ENCODE measurements at places on chromosomes 3 and 15.
A peak's percentile ranks its signal among the peaks of the same experiment; 100 is the strongest.

DNA sequence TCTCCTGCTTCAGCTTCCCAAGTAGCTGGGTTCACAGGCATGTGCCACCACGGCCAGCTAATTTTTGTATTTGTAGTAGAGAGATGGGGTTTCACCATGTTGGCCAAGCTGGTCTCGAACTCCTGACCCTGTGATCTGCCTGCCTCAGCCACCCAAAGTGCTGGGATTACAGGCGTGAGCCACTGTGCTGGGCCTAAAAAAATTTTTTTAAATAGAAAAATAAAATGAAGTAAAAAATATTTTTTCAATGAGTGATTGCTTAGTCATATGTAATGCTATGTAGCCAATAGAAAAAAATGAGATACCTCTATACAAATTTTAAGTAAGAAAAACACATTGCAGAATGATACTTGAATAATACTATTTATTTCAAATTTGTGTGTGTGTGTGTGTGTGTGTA, 27.9 kb upstream of the SLC30A4 start:
- no peak for DNase-seq

DNA sequence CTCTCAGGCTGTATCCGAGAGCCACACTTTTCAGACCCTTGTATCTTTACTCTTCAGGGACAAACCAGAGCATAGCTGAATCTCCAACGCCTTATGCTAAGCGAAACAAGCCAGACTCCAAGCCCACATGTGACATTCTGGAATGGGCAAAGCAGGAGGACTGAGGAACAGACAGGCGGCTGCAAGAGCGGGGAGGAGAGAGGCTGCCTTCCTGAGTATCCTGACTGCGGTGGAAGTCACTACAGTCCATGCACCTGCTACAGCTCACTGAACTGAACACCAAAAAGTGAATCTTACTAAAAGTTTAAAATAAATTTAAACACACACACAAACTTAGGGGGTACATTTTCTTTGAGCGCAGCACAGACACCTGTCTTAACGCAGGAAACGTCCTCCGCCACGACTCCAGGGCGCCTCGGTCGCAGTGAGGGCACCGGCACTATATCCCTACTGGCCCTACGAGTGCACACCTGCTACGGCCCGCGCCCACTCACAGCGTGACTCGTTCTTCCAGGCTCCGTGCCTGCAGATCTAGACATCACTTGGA, 1.4 kb downstream of the CYFIP1 start:
- DNase-seq = no peak

GRCh38 chr3:85603378-85603777, 644.6 kb downstream of the CADM2 start:
- no peak for DNase-seq

DNA sequence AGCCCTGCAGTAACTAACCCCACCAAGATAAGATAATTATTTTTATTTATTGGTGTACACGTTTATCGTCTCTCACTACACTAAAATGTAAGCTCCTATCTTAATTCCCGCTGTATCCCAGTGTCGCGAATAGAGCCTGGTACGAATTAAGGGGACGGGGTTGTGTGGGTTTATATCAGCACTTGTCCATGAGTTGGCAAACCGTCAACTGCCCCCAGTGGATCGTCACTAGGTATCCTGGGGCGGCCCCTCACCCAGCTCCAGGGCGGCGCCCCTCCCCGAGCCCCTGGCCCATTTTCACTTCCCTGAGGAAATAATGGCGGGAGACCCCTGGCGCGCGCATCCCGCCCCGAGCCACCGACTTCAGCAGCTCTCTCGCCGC, 465 bp downstream of the RUVBL1 start:
- no peak for DNase-seq

DNA sequence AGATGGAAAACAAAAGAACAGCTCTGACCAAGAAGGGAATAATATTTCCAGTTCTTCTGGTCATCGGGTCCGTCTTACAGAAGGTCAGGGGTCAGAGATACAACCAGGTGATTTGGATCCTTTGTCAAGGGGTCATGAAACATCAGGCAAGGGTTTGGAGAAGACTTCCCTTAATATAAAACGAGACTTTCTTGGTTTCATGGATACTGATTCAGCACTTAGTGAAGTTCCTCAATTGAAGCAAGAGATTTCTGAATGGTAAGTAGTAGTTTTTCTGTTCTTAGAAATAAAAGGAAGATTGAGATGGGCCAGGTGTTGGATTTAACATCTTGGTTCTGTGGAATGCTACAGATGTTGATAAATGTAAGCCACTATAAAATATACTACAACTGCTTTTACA, 9.5 kb downstream of the MGA start:
- no peak for DNase-seq

- DNase-seq = peak; percentile 93
These were observed 281.0 kb upstream of the TBL1XR1 start for GRCh38 chr3:177478170-177478867.

DNA sequence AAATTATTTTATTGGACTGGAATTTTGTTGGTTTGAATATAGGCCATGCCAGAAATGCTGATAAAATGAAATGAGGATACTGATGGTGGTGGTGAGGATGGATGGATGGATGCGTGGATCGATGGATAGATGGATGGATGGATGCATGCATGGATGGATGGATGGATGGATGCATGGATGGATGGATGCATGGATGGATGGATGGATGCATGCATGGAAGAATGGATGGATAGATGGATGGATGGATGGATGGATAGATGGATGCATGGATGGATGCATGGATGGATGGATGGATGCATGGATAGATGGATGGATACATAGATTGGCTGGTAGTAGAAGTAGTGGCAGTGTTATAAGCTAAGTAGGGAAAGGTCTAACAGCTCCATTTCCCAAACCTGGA, 40.1 kb downstream of the CPN2 start:
- DNase-seq = no peak

- no peak for DNase-seq
These were observed 78.7 kb upstream of the TGFBR2 start for GRCh38 chr3:30527720-30528119.

- no peak for DNase-seq
These were observed 229.3 kb downstream of the TAFA4 start for GRCh38 chr3:68703066-68703465.

- DNase-seq = peak; percentile 67
These were observed 605 bp downstream of the DCUN1D1 start for GRCh38 chr3:182979674-182980191.

DNA sequence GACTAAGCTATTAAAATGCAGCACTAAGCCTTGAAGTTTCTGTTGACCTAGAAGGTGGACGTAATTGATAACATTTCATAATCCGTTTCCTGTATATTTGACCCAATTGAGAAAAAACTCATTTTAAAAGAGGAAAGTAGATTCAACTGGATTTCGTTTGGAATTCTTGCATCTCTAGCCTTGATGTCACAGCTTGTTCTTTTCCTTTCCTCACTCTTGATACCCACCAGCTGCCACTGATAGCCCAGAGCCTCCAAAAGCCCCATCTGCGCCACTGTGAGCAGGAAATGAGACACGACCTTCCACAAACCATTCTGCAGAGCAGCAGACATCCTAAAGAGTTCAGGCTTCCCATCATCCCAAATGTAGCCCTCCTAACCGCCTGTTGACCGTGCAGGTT, 61.8 kb downstream of the FOXB1 start:
- no peak for DNase-seq

GRCh38 chr3:73026111-73026759, 29.6 kb downstream of the PPP4R2 start:
- DNase-seq = no peak

DNA sequence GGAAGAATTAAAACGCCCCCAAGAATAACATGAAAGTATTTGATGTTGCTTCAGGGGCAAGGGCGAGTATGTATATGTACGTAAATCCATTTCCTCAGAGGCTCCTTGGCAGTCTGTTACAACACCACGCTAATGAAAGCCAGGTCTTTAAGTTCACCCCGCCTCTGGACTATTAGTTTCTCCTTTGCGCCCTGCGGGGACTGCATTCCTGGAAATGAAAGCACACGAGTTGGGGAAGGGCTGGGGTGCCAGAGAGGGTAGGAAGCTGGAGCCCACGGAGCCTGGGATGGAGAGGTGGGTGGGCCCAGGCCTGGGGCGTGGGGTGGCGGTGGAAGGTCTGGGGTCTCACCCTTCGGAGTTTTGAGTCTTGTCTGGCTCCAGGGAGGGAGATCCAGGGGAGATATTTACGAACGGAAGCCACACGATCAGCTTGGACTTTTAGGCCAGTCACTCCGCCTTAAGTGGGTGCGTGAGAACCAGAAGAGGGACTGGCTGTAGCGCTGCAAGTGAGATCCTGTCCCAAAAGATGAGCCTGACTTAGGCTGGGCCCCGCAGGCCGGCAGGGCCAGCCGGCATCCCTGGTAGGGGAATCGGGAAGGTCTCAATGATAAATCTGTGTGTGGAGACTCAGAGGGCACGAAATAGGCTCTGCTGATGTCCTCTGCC, 1.6 kb upstream of the PLCL2 start:
- no peak for DNase-seq

GRCh38 chr3:176587089-176587488, 610.2 kb downstream of the TBL1XR1 start:
- DNase-seq = no peak

GRCh38 chr15:86744198-86744780, 664.6 kb downstream of the AGBL1 start:
- DNase-seq = no peak

DNA sequence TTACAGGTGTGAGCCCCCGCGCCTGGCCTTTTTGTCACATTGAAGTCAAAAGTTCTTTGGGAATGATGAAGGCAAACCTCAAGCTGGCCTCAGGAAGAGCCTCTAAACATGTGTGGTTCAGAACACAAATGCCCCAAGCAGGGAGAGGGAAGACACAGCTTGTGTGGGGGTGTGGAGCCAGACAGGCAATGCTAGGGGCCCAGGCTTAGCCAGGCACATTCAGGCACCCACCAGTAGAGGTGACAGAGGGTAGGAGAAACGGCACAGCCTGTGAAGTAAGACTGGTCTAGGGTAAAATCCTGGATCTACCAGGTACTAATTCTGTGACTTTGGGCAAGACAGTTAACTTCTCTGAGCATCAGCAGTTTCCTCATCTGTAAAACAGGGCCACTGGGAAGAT, 3.5 kb downstream of the HDC start:
- peak; percentile 10 for DNase-seq

DNA sequence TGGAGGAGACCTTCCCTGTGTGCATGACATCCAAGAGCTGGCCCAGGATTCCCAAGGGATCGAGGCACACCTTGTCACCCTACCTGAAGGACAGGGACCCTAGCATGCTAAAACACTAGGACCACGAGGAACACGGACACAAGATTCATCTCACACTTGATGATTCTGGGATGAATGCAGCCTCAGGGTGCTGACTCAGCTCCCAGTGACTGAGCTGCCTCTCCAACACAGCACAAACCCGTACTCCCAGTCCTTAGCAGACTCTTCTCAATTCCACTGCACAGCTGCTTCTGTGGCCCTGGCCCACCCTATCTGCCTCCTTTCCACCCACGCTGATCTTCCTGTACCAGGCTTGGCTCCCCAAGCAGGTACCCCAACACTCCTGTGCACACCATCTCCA, 9.1 kb upstream of the OXTR start:
- DNase-seq = no peak

DNA sequence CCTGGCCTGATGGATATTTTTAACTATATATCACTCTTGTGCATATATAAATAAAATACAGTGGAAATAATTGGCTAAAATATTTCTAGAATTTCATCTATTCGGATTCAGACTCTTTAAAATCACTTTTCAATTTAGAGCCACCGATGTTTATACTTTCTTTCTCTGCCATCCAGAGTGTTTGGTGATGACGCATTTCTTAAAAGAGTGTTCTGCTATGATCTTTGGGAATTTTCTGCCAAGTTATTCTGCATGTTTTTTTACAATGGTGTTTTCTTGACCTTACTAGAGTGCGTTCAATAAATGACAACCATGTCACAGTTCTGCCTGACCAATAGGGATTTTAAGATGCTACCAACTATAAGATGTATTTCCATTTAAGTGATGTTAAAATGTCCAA, 30.2 kb downstream of the PPP2R3A start:
- no peak for DNase-seq

DNA sequence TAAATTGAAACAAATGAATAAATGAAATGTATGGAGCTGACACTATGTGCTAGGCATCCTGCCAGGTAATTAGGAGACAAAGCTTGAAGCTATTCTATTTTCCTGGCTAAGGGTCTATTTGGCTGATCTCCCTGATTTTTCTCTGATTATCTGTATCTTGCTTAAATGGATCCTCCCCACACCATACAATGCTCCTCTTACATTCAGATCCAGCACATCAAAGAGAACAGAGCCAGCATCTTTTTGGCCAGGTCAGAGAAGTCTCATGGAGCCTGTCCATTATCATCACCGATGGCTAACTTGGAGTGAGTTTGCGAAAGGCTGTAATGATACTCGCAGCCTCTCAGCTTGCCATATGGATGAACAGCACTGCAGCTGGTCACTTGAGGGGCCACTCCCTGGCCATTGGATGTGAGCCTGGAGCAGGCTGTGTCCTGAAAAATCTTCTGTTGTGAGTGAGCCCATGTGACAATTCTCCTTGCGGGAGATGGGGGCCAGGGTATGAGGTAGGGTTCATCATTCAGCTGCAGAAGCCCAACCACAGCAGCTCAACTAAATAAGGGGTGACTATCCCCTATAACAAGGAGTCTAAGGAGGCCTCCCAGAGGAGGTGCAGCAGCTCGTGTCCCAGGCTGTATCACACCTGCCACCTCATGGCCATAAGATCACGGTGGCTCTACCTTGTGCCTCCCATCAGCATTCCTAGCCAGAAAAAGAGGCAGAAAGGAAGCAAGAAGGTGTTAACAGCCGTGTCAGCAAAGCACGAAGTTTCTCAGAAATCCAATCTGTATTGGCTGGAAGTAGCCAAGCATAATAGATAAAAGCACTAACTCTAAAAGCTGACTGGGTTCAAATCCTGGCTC, 69.3 kb upstream of the ST8SIA2 start:
- DNase-seq = no peak

DNA sequence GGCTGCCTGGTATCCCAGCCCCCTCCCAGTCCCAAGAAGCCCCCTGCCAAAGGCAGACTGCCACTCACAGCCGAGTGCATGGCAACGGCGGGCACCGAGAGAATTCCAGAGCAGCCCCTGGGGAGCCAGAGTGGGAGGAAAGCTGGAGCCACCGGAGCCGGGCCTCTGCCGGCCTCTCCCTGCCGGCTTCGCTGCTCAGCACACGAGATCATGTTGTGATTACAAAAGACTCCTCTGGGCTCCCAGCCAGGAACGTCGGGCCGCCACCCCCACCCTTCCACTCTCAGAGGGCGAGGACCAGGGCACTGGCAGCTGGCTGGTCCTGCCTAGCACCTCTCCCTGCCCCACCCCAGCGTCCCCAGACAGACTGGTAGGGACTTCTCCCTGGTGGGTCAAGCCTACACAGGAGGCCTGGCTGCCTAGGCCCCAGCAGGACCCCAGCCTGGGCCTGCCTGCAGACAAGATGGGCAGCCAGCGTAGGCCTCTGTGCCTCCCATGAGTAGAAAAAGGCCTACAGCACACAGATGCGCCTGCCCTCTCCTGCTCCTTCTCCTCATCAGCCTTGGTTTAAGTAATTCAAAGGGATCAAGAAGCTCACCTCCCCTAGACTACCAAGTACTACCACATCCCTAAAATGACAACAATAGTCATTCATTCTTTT, at the start of gene CCDC9B:
Gene CCDC9B, minus strand, starts transcription at position 200 of the 661 bp plus-strand sequence. Its CDS starts 120 bp downstream, at position 80.
- DNase-seq = peak; percentile 62

DNA sequence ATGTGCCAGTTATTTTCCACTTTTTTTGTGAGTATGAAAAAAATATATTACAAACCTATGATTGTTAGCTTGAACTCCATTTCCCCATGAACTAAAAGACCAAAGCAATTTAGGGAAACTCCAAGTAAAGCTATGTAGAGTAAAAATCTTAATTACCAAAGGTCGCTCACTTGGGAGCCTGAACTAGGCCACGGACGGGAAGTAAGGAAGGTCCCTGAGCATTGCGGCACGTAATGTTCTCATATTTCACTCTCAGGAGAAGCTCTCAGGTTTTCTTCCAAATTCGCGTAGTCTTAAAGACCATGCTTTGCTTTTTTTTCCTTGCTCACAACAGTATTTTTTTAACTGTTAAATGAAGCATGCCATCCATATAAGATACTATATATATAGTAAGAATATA, 215.3 kb upstream of the RARB start:
- no peak for DNase-seq

All from RPMI8226 (cell line).